Foreskin keratinocyte (primary cell): ENCODE measurements at places on chromosomes 4 and X.

DNA sequence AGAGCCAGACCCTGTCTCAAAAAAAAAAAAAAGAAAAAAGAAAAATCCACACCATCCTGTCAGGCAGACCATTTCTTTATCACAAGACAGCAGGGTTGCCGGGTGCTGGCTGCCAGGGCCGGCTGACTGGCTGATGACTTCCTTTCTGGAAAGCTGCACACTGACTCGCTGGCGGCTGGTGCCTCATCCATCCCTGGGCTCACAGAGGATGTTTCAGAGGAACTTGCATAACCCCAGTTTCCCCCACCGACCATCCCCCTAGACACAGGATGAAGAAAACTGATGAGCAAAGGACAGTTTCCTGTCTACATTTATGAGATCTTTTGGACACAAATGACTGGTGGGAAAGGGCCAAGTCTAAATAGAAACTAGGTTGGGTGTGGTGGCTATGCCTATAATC lies 14.1 kb downstream of the HPSE start:
- peak; percentile 37 for DNase-seq

- DNase-seq, result no peak
These were observed 502.5 kb downstream of the GRXCR1 start for GRCh38 chr4:43394976-43395375.

GRCh38 chr4:28548136-28548535 lies 1687.5 kb downstream of the STIM2 start:
- no peak for DNase-seq

GRCh38 chr4:145545538-145546174 lies 64.0 kb downstream of the SMAD1 start:
- peak; percentile 97 for DNase-seq

DNA sequence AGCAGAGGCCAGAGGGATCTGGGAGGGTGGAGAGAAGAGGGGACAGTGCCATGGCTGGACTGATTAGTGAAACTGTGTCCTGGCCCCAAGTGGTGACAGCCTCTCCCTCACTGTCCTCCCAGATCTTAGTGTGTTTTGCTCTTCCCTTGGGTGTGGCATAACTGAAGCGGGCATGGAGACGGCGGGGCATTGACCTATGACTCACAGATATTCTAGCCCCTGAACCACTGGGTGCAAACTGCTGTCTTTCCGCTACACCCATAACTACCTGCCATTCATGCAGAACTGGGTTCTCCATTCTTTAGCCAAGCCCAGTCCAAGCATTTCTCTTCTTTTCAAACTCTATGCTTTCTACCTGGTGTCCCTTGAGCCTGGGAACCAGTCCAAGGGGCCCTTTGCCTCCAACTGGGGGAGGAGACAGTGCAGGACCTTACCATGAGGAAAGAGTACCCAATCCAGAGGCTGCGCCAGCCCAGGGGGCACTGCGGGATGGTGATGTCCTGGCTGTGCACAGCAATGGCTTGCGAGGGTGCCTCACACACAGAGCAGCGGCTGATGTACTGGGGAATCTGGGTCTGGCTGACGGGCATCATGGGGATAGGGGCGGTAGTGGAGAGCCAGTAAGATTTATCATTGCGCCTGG lies 67.6 kb downstream of the ATG4A start:
- no peak for DNase-seq

DNA sequence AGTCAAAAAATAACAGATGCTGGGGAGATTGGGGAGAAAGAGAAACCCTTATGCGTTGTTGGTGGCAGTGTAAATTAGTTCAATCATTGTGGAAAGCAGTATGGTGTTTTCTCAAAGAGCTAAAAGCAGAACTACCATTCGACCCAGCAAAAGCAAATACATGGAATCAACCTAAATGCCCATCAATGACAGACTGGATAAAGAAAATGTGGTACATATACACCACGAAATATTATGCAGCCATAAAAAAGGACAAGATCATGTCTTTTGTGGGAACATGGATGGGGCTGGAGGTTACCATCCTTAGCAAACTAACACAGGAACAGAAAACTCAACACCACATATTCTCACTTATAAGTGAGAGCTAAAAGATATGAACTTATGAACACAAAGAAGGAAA lies 188.9 kb downstream of the CAMK2D start:
- DNase-seq, result no peak

GRCh38 chr4:1521821-1522361 lies 115.6 kb upstream of the NKX1-1 start:
- DNase-seq, result no peak

DNA sequence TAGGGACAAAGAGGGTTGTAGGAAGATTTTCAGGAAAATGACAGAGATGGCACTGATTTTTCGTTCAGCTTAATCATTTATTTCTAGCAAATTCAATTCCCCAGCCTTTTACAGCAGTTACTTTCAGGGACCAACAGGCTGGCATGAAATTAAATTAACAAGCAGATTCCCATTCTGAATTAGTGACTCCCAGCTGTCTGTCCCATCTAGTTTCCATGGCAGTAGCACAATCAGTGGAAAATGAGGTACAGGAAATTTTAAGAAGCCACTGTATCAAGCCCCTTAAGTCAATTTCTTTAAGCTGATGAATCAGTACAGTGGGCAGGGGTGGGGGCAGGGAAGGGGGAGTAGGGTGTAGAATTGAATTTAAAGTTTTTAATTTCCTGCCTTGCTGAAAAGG lies 121.1 kb upstream of the TEX13C start:
- no peak for DNase-seq

- DNase-seq, result no peak
These were observed 274.6 kb upstream of the GALNTL6 start for GRCh38 chr4:171538601-171539100.

GRCh38 chrX:50988649-50989048 lies 78.1 kb downstream of the BMP15 start:
- DNase-seq, result no peak

DNA sequence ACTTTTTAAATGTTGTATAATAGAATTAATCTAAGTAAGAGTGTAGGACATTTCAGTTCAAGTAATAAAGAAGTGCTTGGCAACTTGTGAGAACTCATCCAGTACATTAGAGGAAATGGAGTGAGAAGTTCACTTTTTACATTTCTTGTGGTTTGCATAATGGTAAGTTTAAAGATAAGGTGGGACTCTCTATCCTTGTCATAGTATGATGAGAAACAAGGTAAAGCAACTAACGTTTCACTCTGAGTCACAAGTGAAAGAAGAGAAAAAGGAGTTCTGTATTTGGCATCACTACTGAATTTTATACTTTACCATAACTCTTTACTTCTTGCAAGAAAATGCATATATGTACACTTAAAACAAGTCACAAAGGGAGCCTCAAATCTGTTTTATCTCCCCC lies 219.4 kb downstream of the SLC4A4 start:
- no peak for DNase-seq
